ENCODE measurements at places on chromosomes 7 and 10.

GRCh38 chr10:123472606-123473005, 193.5 kb upstream of the GPR26 start:
- no peak for DNase-seq

DNA sequence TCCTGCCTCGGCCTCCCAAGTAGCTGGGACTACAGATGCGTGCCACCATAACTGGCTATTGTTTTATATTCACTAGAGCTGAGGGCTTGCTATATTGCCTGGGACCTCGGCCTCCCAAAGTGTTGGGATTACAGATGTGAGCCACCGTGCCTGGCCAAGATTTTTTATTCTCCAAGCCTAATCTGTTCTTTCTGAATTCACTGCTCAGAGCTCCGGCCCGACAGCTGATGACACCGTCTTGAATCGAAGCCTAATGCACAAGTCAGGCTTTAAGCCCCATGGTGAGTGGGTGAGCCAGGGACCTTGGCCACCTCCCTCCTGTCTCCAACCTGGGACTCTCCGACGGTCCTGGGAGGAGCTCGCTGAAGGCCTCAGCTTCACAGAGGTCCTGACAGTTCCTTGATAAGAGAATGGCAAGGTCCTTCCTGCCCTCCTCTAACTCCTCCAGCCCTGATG, 338.9 kb downstream of the WDR37 start:
- DNase-seq, result no peak

DNA sequence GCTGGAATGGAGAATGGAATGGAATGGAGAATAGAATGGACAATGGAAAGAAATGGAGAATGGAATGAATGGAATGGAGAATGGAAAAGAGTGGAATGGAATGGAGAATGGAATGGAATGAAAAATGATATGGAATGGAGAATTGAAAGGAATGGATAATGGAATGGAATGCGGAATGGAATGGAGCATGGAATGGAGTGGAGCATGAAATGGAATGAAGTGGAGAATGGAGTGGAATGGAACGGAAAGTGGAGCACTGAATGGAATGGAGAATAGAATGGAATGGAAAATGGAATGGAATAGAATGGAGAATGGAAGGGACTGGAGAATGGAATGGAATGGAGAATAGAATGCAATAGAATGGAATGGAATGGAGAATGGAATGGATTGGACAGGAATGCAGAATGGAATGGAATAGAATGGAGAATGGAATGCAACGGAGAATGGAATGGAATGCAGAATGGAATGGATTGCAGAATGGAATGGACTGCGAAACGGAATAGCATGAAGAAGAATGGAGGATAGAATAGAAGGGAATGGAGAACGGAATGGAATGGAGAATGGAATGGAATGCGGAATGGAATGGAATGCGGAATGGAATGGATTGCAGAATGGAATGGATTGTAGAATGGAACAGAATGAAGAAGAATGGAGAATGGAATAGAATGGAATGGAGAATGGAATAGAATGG, 89.4 kb downstream of the NSUN6 start:
- no peak for DNase-seq

- DNase-seq, result no peak
These were observed 84.5 kb downstream of the PIP4K2A start for GRCh38 chr10:22629852-22630233.

DNA sequence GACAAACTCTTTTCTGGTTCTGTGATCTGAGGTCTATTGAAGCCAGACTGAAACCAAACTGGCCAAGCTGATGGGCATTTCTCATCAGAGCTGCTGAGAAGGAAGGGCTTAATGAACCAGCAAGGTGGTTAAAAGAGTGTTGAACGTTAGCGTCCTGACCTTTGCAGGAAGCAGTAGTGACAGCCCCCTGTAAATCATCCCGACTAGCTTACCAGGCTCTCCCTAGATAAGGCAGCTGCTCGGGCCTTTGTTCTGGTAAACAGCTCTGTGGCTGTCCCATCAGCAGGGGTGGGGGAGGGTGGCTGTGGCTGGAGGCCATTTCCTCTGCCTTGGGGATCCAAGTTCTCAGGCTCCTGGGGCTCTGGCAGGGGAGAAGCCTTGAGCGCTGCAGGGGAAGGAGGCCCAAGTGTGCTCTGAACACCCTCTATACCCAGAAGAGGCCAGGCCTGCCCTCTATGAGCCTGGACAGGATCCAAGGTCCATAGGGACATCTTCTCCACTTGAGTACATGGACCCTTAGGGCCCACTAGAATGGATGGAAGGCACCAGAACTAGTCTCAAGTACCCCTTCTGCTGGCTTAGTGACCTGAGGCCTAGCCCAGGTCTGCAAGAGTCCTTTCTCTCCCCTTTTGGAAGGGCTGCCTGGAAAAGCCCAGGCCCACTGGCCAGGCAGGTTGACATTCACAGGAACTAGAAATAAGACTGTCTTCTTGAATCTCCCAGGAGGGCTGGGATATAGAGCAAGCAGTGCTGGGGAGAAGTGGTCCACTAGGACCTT, 134.6 kb downstream of the ARHGAP22 start:
- DNase-seq, result no peak

DNA sequence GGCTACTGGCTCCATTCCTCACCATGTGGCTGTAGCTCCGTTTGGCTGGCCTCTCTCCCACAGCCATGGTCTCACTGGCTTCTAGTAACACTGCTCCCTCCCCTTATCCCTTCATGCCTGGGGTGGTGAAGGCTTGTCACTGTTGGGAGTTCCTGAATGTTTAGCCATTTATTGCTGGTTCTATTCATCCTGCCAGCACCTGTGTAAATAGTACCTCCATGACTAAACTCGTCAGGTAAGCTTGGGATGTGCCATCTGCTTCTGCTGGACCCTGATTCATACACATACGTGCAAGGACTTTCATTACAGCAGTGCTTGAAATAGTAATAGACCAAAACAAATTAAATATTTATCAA, 61.6 kb downstream of the CCDC71L start:
- no peak for DNase-seq

- DNase-seq, result no peak
These were observed 126.4 kb upstream of the GHITM start for GRCh38 chr10:84012831-84013458.

DNA sequence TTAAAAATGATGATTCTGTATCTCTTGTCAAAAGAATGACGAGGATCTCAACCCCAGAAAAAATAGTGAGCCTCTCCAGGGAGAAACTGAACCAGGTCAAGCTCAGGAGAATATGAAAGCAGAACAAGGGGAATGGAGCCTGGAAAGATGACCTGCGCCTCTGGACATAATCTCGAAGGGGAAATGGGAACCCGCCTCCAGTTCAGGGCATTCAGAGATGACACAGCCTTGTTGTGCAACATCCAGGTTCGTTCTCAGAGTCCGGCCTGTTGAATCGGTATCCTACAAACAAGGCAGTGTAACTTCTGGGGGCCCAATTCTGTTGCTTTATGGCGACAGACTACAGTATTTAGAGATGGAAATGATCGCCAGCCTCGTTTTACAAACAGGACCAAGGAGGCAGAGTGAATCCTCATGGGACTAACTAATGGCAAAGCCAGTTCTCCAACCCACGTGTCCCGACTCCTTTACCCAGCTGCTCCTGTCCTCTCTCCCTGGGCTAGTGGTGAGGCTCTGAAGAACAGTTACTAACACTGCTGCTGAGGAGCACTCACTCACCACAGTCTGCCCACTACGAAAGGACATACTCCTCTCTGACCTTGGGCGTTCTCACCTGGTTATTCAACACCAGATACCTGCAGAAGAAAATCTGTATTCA, 67.6 kb downstream of the JAZF1 start:
- no peak for DNase-seq

- DNase-seq, result no peak
These were observed 3.9 kb upstream of the SPAG6 start for GRCh38 chr10:22341190-22341925.
